ENCODE measurements at places on chromosomes 11 and 22. TPM values are rescaled to one million over a fixed set of nuclear protein-coding genes. Genes with fewer than 3 reads are reported as not detected.

The GDPD4 gene
- total RNA-seq: not detected

The SNX32 gene
- not detected for total RNA-seq

GRCh38 chr11:102552447-102553194 is 22.1 kb upstream of the MMP7 start:
- no peak for DNase-seq

- DNase-seq: peak; percentile 56
Measured at GRCh38 chr11:123103326-123103980, 41.5 kb upstream of the HSPA8 start.

DNA sequence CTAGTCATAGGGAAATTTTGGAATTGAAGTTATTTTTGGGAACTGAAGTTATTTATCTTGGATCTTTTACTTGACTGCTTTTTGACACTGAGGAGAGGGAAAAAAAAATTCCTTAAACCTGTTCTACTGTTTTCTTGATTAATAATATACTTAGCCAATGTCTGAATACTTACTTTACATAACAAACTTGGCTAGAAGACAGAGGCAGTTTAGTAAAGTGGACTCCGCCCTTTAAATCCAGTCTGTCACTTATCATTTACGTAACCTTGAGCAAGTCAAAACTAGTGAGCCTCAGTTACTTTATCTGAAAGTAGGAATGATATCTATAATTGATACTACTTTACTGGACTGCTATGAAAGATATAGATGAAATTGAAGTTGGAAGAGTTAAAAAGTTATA is 19.5 kb downstream of the CTSC start:
- no peak for DNase-seq

GRCh38 chr11:10490398-10491241 is 35.6 kb downstream of the AMPD3 start:
- peak; percentile 76 for DNase-seq

DNA sequence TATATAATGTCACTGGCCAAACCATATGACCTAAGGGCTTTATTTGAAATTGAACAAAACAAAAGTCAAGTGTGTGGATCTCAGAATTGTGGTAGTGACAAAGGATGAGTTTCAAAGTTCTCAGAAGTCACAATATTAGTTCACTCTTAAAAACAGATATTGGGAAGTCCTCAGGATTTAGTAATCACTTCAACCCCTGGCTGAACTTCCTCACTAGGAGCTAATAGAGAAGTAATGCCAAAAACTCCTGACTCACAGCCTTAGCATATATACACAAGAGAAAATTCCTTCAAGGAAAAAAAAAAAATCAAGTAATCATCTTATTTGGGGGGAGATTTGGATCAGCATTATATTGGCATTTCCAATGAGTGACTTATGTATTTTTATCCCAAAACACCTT is 75.6 kb upstream of the APOA1 start:
- no peak for DNase-seq
